ENCODE measurements at places on chromosomes 3 and 15.

DNA sequence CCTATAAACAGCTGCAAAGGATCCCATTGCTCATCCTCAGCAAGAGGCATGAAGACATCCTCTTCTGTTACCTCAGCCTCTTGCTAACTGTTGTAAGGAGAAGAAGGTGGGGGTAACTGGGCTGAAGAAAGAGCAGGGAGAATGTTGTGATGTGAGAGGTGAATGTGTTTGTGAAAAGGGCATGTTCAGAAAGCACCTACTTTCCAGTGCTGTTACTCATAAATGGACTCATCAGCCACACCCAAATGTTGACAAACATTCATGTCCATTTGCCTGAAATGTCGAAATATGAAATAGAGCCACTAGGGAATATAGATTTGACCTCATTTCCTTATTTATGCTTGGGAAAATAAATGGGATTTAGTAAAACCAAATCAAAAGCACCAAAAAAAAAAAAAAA, 12.6 kb downstream of the SLC24A1 start:
- no peak for DNase-seq

DNA sequence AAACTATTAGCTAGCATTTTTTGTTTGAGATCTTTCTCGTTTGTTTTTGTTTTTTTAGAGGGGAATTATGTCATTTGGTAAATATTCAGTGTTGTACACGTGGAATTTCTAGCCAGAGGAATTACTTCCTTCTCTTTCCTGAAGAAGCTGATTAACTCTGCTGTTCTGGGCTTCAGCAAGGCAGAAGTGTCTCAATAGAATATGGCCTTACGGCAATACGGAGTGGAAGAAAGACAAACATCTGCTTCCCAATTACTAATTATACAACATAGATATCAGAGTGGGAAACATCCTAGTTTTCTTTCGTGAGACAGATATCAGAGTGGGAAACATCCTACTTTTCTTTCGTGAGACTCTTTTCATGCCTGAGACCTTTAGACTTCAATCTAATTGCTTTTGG, 11.9 kb downstream of the P3H2 start:
- DNase-seq = no peak

DNA sequence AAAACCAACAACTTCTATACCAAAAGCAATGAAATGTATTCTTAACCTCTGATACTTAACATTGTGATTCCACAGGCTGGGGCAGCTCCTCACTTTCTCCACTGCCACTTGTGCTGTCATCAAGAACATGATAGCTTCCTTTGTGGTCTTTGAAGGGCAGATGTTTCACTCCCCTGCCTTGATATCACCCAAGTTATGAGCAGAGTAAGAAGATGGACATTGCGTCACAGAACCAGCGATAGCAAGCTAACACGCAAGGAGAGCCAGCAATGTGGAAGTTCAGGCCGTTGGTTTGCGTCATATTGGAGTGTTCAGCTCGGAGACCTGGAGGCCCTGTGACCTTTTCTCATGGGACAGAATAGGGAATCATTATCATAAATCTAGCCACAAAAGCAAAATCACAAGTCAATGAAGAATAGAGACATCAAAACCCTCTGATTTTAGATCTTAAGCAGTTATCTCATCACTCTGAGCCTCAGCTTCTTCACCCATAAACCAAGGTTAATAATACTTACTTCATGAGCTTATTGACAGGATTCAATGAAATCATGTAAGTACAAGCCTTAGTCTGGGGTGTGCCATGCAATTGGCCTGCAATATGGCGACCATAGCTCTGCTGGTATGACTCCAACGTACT, 183.8 kb upstream of the THBS1 start:
- DNase-seq = no peak

DNA sequence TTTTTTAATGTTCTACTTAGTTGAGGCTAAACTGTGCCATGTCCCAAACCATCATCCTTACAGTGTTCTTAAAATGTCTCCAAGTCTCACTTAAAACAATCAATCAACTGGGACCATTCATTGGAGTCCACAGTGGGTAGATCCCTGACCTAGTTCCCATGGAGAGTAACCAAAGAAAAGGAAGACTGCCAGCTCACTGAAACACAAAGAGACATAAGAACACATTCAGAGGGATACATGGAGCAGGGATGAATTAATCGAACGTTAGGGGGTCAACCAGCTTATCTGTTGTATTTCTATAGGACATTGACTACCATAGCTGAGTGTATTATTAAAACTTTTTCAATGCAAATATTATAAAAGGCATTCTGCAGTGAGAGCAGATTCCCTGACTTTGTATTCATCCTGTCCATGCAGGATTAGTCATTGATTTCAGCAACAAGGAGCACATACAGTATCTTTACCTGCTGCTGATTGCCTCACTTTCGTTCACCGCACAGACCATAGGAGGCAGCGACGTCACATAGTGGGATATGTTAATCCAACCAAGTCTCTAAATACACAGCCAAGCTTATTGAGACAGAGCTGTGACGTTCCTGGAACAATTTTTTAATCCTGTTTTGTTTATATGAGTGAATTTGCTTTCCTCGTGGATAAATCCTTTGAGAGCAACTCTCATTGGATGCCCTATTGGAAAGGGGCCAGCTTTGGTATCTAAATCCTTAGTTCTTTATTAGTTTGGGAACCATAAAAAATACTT, 364.9 kb upstream of the RBMS3 start:
- DNase-seq = no peak

DNA sequence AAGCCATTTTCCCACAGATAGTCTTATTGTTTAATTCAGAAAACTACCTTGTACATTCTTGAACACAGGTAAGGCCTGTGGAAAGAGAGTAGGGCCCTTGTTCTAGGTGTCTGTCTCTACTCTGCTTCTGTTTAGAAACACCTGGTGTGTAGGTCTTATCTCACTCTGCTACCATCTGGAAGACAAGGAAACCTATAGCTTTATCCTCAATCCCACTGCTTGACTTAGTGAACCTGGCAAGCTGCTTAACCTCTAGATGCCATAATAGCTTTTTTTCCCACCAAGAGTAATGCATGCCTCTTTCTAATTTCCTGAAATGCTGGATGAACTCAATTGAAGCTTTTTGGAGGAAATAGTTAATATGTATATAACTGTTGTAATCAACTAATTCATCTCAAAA, 82.6 kb upstream of the RAP2B start:
- DNase-seq = no peak

Data from activated CD8-positive, alpha-beta memory T cell treated with anti-CD3 and anti-CD28 coated beads for 48 hours (primary cell).